GM10248 (cell line): ENCODE measurements at places on chromosomes 11 and 22.

DNA sequence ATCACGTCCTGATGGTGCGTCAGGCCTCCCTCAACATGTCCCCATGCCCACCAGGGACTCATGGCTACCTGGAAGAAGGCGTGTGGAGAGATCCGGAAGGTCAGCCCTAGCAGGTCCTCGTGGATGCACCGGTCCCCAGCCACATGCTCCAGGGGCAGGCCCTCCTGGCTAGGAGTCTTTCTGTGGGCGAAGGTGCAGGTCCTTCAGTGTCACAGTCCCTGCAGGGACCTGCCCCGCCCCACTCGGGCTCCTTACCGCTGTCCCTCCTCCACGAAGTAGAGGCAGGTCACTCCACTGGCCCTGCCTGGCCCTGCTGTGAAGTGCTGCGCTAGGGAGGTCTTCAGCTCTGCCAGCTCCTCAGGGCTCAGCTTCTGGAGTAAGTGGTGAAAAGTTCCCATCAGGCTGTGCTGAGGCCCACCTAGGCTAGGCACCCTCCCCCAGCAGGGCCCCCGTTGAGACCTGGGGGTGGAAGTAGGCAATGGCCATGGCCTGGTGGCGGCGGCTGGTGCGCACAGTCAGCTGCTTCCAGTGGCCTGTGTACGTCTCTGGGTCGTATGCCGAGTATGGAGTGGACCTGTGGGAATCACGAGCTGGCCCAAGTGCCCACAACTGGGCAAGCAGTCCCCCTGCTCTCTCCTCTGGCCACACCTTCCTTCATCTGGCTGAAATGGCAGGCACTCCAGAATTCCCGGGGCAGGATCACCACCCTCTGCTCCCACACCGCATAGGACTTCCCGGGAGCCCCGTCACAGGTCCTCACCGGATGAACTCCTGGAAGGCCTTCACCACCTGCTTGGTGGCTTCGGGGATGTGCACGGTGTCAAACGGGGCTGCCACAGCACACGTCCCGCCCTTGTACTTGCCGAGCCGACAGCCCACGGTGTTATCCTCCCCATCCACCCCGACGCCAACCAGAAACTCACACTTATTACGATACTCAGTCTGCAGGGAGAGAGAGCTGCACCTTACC lies 1.1 kb upstream of the RANBP1 start:
- no peak for DNase-seq

GRCh38 chr11:103091064-103091800 lies 728 bp downstream of the DCUN1D5 start:
- peak; percentile 56 for DNase-seq

- DNase-seq = no peak
Observed at GRCh38 chr22:22770280-22770871, 117.2 kb upstream of the IGLL5 start.

DNA sequence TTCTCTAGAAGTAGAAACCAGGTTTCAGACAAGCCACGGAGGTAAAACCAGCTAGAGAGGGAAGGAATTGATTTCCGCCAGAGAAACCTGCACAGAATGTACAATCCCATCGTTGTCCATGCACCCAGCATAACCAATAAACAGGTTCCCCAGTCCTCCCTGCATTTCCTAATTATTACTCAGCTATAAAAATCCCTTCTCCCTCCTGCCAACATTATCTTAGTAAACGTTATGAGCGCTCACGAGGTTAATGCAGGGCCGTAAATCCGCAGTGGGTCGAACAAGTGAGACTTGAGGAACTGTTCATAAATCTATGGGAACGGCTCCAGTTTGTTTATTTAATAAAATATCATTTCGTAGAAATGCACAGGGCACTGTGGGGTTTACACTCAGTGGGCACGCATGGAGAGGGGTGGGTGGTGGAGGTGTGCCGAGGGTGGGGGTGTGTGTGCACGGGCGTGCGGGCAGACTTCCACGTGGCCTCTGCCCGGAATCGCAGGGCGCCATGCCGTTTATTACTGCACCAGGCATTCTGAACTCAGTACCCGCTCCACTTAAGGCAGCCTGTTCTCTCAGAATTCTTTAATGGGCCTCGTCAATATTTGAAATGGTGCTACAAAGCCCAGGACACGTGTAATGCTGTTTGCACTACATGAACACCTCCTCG lies 257.3 kb downstream of the MIAT start:
- DNase-seq = no peak

- DNase-seq = no peak
Observed at GRCh38 chr11:86372586-86372985, 2.1 kb upstream of the CCDC81 start.
